Neural progenitor cell (in vitro differentiated cells): ENCODE measurements at places on chromosomes 3 and 15.

- no peak for DNase-seq
These were observed 61.9 kb upstream of the NR2F2 start for GRCh38 chr15:96268442-96269204.

DNA sequence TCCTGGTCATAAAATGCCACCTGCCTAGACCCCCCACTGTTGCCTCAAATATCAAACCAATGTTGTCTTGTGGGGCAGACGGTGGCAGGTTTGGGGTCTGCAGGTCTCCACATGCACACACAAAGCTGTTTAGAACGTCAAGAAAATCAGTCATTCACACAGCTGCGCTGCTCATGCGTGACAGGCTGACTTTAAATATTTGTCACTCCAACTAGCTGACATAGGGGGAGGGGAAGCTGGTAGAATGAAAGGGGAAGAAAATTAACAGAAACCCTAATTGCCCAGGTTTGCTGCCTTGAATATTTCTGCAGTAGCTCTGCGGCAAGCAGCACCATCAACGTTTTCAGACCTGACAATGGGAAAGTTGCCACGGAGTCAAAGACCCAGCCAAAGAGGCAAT lies 201.8 kb downstream of the ABHD5 start:
- DNase-seq: no peak

- DNase-seq: peak; percentile 91
These were observed at the start of gene FLNB for GRCh38 chr3:58008141-58009025. TSS of gene FLNB (plus strand) at chr3:58008422. CDS start at chr3:58008565, 143 bp downstream.

- no peak for DNase-seq
These were observed 7.2 kb downstream of the FURIN start for GRCh38 chr15:90875549-90875981.

GRCh38 chr15:31336593-31337295 lies 10.1 kb downstream of the KLF13 start:
- DNase-seq: no peak

DNA sequence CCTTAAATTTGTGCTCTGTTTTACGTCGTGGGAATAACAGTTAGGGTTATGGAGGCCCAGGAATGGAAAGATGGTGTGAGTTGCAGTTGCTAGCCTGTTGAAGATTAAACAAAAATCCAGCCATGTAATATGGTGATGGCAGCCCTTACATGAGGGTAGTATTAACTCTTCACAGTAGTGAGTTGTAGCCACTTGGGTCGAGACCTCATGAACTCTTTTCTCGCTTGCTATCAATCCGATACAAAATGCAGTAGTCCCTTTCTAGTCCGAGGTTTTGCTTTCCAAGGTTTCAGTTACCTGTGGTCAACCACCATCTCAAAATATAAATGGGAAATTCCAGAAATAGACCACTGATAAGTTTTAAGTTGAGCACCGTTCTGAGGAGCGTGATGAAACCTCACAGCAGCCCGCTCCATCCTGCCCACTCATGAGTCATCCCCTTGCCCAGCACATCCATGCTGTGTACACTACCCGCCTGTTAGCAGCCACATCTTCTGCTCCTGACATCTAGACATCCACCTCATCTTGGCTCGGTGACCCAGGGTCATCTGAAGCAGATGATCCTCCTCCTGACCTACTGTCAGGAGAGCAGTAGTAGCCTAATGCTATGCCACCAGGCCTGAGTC lies 177.9 kb downstream of the CDIN1 start:
- no peak for DNase-seq

- no peak for DNase-seq
These were observed 25.0 kb downstream of the TBC1D2B start for GRCh38 chr15:78052545-78052944.

- DNase-seq: no peak
These were observed 80.4 kb upstream of the GCNT3 start for GRCh38 chr15:59531066-59531675.

- DNase-seq: no peak
These were observed 43.5 kb downstream of the PHC3 start for GRCh38 chr3:170137986-170138385.

GRCh38 chr3:59563072-59563605 lies 513.3 kb upstream of the CFAP20DC start:
- no peak for DNase-seq

DNA sequence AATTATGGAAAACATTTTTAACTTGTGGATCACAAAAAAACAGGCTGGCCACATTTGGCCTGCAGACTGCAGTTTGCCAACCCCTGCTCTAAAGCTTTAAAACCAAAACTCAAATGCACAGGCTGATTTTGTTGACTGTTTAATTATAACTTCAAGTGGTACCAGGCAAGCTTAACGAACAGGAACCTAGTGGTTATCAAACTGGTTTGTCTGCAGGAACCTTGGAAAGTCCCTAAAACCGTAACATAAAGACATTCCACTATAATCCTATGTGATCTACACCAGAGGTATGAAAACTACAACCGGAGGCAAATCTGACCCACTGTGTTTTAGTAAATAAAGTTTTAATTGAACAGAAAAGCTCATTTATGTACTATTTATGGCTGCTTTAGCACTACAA lies 52.4 kb downstream of the TBL1XR1 start:
- no peak for DNase-seq

GRCh38 chr3:122377975-122378374 lies 5.1 kb downstream of the MIX23 start:
- DNase-seq: no peak

GRCh38 chr3:167892205-167892604 lies 156.7 kb downstream of the SERPINI1 start:
- no peak for DNase-seq

- no peak for DNase-seq
These were observed 38.9 kb upstream of the ATP10A start for GRCh38 chr15:25901811-25902605.

- no peak for DNase-seq
These were observed 162.4 kb upstream of the TGFBR2 start for GRCh38 chr3:30443756-30444673.

DNA sequence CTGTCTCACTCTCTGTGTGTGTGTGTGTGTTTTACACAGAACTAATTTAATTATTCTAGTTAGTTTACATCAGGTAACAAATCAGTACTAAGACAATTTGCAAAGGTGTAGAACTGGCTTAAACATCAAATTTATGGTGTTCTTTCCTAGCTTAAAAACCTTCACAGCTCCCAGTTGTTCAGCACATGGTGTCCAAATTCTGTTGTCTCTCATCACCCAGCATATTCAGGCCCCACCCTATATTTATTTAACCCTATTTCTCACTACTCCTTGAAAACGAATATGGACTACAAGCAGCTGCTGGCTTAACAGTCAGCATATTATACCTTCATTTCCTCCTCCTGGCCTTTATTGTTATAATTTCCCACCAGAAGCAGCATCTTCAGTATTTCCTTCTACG lies 1.2 kb downstream of the IL20RB start:
- DNase-seq: no peak

GRCh38 chr3:16084887-16085286 lies 89.6 kb upstream of the GALNT15 start:
- DNase-seq: no peak

DNA sequence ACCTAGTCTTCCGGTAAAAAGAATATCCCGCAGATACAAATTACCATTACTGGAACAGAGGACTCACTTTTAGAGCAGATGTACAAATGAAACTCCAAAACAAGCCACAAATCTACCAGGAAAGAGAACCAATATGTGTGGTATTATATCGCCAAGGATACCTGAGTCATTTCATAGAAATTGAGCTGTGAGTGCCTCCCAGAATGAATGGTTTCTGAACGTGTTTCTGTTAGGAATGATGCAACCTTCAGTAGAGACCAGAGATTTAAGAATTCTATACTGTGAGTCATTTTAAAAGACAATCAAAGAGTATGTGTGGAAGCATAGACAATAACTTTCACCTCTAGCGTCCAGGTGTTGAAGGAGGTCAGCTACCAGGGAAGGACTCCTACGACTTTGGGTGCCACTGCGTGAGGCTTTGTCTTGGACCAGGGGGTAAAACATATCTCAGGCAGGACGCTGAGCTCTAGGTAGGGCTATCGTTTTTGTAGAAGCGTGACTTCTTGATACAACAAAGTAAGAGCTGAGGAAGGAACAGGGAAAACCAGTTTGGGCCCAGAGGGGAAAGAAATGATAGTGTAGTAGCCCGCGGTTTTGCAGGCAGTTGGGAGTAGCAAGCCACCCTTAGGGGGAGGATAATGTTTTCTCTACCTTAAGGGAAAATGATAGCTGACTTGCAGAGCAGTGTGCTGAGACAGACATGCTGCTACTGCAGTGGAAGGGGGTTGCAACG lies 210.4 kb downstream of the TP63 start:
- DNase-seq: no peak

- DNase-seq: peak; percentile 33
These were observed 541.1 kb downstream of the AGBL1 start for GRCh38 chr15:86620641-86621349.
